Effector memory CD8-positive, alpha-beta T cell (primary cell): ENCODE measurements at places on chromosomes 16 and 17.

DNA sequence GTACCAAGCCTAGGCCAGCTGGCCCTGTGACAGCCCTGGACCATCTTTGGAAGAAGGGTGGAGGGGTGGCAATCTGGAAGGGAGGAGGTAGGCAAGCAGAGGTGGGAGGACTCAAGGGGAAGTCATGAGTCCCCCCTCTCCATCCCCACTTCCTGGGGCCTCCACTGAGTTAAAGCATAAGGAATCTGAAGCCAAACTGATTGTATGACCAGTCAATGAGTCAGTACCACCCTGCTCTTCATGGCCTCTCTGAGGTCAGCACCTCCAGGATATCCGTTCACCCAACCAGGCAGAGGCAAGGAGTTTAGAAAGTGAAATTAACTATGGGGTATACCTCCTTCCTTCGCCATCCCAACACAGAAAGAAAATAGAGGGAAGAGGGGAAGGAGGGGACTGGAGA lies 272.7 kb downstream of the SOX9 start:
- DNase-seq: no peak

DNA sequence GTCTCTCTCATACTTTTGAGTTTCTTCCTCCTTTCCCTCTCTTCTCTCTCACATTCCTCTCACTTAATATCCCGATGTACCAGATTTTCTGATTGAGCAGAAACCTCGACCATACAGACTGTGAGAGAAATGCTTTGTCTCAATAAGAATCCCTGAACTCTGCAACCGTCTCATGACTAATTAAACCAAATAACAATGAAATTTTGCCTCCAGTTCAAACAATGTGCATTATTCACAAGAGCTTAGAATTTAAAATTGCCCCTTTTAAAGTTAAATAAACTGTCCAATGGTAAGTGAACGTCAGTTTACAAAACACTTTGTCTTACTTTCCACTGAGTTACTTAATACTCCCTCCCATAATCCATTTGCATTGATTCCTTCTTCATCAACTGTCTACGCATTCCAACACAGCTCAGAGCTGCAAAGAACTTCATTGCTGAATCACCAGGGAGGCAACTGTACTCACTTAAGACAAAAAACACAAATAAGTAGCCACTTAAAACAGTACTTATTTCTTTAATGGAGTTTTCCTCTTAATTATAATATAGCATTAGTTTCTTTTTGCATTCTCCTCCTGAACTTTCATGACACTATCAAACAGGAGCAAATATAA lies 4.9 kb downstream of the CDH11 start:
- no peak for DNase-seq

GRCh38 chr16:68466174-68466573 lies 17.9 kb upstream of the SMPD3 start:
- DNase-seq: no peak

- DNase-seq: no peak
Measured at GRCh38 chr17:18111330-18111971, 2.9 kb downstream of the MYO15A start.

DNA sequence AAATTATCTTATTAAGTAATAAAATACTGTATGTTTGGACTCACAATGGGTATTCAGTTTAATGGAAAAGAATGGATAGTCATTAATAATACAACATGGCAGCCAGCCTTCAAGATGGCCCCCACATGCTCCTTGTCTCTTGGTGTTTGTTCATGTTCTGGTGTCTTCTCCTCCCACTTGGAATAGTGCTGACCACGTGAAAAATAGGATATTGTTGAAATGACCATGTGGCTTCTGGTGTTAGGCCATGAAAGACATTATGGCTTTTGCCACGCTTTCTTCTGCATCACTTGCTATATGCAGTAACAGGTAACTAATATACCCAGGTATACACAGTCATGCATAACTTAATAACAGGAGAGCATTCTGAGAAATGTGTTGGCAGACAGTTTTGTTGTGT lies 341.0 kb downstream of the KCNJ2 start:
- no peak for DNase-seq

GRCh38 chr17:82006468-82007227 lies 16.0 kb downstream of the CENPX start:
- DNase-seq: no peak
